Endodermal cell (in vitro differentiated cells): ENCODE measurements at places on chromosomes 4 and X. TPM values are rescaled to one million over a fixed set of nuclear protein-coding genes. Genes with fewer than 3 reads are reported as not detected.

- no peak overlapping the region for H3K27ac ChIP-seq
- H3K4me3 ChIP-seq, result no peak overlapping the region
- H3K36me3 ChIP-seq, result peaks cover 19% of the 10 kb centered on the region
Measured at GRCh38 chrX:70332600-70332999, 42.7 kb downstream of the KIF4A start.

GRCh38 chr4:165609653-165610052 is 230.8 kb downstream of the CPE start:
- H3K27me3 ChIP-seq, result no peaks in the 10 kb centered on the region
- H3K4me3 ChIP-seq, result no peak overlapping the region
- no peak overlapping the region for H3K27ac ChIP-seq
- peaks cover 2% of the 10 kb centered on the region for H3K4me1 ChIP-seq
- H3K36me3 ChIP-seq, result no peaks in the 10 kb centered on the region

The SMIM10L2A gene
- 6.1 to 12.1 TPM (median 6.7 TPM) in 3 replicates for total RNA-seq

GRCh38 chrX:9997524-9997923 is 30.4 kb downstream of the CLDN34 start:
- no peak overlapping the region for H3K27ac ChIP-seq
- no peaks in the 10 kb centered on the region for H3K27me3 ChIP-seq
- H3K4me1 ChIP-seq, result no peaks in the 10 kb centered on the region

The TMEM150C gene
- total RNA-seq, result 19.5 and 29.3 TPM in 2 replicates
